H9 (cell line): ENCODE measurements at places on chromosomes 12 and 14.

DNA sequence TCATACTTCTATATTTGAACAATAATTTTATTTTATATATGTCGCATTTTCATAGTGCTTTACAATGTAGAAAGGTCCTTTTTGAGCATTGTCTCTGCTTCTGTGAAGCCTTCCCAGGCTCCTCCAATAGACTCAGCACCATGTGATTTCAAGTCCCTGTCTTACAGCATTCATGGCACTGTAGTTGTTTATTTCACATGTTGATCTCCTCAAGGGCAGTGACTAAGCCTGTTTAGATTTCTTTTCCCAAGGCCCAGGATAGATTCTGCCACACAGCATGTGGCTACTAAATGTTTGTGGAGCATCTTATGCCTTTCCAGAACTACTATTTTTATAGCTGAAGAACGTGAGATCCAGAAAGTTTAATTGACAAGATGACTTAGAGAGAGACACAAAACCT is 391.7 kb downstream of the TMEM117 start:
- no peak for DNase-seq

DNA sequence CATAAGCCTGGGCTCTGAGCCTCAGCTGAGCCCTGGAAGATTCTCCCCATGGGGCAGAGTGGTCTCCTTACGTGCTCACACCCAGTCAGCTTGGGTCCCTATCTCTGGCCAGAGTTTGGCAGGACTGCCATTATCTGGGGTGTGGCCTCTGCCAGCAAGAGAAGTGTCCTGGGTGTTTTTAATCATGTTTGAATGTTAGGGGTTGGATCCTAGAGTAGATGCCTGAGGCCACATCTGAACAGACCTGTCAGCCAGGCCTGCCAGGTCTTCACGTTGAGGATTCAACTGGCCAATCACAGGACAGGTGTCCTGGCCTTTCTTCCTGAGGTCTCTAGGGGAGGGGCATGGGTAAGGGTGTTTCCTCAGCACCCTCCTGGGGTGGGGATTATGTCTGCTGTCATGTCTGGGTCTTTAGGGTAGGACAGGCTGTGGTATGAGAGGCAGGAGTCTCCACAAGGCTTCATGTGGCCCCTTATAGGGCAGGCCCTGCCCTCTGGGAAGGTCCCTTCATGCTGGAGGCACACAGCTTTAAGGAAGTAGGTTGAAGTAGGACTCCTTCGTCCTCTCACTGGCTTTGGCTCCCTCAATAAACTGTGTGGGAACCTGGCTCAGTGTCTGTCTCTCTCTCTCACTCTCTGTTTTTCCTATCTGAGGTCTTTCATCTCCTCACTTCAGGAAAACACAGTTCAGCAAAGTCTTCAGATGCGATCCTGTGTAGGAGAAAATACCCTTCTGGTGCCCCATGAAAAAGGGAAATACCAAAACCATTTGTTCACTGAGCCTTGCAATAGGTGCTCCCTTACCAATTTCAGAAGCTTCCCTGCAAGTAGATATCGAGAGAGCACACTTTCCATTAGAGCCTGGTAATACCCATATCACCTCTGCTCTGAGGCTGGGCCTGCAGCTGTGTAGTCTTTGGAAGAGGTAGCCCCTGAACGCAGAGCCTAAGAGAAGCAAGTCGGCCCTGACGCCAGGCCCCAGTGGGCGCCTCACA is 6.7 kb upstream of the FITM1 start:
- DNase-seq = no peak

DNA sequence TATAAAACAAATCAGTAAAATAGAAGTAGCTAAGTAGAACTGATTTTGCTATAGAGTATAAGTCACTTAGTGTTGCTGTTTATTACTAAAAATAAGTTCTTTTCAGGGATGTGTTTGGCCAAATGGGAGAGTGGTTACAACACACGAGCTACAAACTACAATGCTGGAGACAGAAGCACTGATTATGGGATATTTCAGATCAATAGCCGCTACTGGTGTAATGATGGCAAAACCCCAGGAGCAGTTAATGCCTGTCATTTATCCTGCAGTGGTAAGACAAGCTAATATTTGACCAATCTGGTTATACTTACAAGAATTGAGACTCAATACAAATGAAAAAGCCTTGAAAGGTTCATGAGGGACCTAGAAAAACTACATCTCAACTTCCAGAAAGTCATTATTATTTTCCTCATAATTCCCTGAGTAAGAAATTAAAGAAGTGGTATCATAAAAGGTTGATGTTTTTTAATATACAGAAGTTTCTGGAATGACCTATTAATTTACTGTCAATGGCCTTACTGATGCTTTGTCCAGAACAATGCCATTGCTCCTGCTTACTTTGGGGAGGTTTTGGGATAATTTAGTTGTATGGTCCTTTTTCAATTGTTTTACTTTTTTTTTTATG is 1.9 kb downstream of the LYZ start:
- DNase-seq = no peak

GRCh38 chr14:50935126-50936015 is 8.9 kb downstream of the PYGL start:
- DNase-seq = no peak
